Mesenteric fat pad (tissue), 1 donor: ENCODE measurements at places on chromosomes 4 and X. TPM values are rescaled to one million over a fixed set of nuclear protein-coding genes. Genes with fewer than 3 reads are reported as not detected.

The PNMA6A gene
- 2.5 TPM for total RNA-seq

The TAPT1 gene
- 44.2 TPM for total RNA-seq

The TCEAL9 gene
- 48.1 TPM for total RNA-seq

The PYURF gene
- total RNA-seq: 81.0 TPM

The SNCA gene
- 13.4 TPM for total RNA-seq

The GPRIN3 gene
- total RNA-seq: 6.2 TPM

The TBC1D1 gene
- total RNA-seq: 45.3 TPM

The TRAM1L1 gene
- 0.64 TPM for total RNA-seq

The FAAH2 gene
- total RNA-seq: 0.29 TPM

The PABPC1L2B gene
- total RNA-seq: not detected

The HOPX gene
- 3.2 TPM for total RNA-seq

The SLC7A11 gene
- total RNA-seq: 0.93 TPM

The MAGEC3 gene
- not detected for total RNA-seq

The ADH7 gene
- total RNA-seq: not detected

The NOX1 gene
- not detected for total RNA-seq
